ENCODE measurements at places on chromosomes 5 and 9.

DNA sequence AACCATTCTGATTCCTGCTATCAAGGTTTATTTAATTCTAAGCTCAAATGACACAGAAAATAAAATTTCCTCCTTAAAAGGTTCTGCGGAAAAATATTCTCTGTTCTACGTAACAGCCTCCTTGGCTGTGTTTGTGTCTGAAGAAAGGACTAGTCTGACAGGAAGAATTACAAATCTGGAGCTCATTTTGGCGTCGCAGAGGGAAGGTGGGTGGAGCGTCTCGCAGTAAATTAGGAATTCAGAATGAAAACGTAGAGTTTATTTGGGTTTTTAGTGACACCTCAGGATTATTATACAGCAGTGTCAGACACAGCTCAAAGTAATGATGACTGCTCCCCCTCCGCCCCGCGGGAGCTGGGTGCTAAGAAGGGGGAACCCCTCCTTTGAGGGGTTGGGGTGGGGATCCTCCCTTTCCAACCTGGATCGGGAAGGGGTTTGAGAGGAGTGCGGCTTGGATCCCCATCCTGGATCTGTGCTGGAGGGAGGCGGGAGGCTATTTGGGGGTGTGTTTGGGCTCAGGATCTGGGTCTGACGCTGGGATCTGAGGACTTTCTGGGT lies 933 bp upstream of the TGFBR1 start:
- no peak for DNase-seq

- DNase-seq: peak; percentile 65
These were observed 13.7 kb upstream of the FCHSD1 start for GRCh38 chr5:141664733-141665461.

DNA sequence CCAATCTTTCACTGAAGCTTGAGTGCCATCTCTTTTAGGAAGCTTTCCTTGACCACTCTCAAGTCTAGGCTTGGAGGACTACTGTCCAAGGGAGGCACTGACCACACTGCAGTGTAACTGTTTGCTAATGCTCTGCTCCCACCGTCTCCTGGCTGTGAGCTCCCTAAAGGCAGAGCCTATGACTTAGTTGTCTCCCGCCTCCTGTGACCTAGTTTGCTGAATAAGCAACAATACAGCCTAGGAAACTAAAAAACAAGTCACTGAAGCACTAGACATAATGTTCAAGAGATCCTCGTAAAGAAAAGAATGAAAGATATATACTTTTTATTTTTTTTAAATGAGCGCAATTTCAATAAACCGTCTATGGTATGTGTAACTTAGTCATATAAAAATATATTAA lies 31.4 kb downstream of the LIX1 start:
- DNase-seq: no peak

DNA sequence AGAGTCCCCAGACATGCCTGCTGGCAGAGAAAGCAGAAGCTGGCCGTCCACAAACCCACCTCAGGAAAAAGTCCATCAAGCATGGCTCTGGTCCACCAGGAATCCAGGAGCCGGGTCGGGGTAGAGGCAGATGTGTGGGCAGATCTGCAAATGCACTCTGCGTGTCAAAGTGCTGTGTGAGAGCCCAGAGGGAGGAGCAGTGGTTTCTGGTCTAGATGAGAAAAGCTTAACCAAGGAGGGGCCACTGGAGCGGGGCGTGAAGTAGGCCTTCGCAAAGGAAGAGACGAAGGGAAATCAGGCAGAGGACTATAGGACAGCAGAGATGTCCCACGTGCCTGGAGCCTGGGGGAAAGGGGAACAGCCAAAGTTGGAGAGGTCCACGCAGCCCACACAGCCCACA lies 40.0 kb downstream of the TTLL11 start:
- no peak for DNase-seq

DNA sequence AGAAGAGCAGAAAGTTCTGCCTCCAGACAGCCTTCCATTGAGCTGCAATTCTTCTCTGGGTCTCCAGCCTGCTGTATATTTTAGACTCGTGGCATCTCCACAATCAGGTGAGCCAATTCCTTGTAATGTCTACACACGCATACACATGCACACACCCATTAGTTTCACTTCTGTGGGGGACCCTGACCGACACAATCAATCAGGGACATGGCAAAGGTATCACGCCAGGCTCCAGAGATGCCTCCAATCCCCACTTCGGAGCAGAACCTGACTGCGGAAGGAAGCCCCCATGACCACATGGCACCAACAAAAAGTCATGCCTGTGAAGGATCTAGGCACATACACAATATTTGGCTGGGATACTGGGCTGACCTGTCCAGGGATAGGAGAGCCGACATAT lies 21.4 kb downstream of the SEMA4D start:
- no peak for DNase-seq

DNA sequence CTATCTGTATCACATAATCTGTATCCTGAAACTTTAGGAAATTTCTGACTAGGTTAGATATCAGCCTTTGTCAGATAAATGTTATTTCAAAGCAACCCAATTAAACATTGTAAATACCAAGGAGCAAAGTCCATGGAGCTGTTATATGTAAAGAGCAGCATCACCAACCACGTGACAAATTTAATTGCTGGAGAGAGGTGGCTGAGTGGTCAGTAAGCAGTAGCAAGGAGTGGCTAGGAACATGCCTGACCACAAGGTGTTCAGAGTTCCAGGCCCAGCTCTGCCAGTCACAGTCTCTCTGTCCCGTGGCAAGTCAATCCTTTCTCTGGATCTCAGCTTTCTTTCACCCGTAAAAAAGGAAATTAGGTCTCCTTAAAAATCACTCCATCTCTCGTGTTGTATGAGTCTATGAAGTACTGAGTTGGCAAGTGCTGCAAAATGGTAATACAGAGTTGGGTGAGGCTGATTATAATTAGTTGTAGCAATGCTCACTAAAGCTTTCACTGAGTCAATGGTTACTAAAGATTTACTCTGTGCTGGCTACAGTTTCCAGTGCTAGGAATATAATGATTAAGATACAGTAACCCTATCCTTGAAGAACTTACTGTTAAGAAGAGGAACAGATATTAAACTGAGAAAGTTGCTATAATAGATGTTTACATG lies 166.1 kb downstream of the GNAQ start:
- DNase-seq: no peak

Data from activated effector memory CD4-positive, alpha-beta T cell treated with Interleukin-2 at 50 U/mL for 16 hours (primary cell).